ENCODE measurements at places on chromosomes 2 and 18.

- no peak for DNase-seq
Measured at GRCh38 chr2:15539999-15540398, 21.1 kb downstream of the NBAS start.

DNA sequence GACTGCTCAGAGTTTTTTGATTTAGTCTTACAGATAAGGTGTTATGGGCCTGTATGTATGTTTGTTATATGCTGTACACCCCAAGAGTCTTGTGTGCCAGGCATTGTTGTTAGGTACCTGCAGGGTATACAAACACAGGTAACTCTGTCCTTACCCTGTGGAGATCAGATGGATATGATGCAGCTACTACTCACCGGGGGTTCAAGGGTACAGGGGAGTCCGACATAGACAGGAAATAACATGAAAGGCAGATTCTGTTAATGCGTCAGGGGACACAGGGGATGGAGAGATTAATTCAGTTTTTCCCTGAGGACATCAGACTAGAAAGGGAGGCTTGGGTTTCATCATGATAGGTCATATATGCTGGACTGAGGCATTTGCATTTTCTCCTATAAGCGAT lies 31.3 kb downstream of the TRAK2 start:
- no peak for DNase-seq

GRCh38 chr2:72917138-72917876 lies at the start of gene EMX1:
EMX1 (plus strand) TSS chr2:72917519; CDS start chr2:72917853, 334 bp downstream.
- no peak for DNase-seq

GRCh38 chr2:188235364-188235763 lies 56.3 kb upstream of the GULP1 start:
- DNase-seq: no peak

DNA sequence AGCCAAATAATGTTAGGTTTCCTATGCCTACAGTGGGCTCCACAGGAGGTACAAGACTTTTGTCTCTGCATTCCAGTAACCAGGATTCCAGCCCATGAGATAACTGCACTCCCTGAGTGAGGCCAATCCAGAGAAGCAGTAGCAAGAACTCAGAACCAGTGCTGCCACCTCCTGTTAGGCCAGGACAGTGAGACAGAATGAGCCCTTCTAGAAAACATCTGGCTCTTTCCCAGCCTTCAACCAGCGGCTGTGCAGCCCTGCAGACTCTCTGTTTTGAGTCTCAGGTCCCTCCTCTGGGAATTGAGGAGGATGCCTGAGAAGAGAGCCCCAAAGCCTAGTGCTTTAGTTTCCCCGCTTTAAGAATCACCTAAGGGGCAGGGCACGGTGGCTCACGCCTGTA lies 44.2 kb downstream of the ARID5A start:
- no peak for DNase-seq

DNA sequence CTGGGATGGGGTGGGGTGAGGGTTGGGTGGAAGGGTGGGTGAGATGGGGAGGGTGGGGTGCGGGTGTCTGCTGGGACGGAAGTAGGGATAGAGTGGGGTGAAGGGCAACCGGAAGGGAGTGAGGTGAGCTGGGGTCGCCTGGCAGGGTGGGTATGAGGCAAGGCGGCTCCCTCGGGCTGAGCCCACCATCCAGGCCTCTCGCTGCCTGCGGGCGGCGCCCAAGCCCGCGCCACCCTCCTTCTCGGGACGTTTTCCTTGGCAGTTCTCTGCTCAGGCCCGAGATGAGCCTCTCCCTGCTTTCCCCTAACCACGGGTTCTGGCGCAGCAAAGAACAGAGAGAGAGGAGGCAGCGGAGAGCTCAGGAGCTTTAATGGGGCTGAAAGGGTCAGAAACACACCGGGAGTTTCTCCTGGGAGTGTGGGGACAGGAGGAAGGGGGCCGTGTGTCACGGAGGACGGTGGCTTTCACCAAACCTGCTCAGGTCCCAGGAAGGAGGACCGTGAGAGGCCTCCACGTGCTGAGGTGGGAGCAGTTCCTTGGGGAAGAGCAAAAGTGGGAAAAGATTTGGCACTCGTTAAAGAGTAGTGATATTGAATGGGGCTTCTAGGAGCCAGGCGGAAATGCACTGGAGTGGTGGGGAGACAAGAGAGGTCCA lies 4.1 kb downstream of the FEV start:
- DNase-seq: no peak

GRCh38 chr18:80167931-80168330 lies 58.9 kb downstream of the ADNP2 start:
- no peak for DNase-seq

DNA sequence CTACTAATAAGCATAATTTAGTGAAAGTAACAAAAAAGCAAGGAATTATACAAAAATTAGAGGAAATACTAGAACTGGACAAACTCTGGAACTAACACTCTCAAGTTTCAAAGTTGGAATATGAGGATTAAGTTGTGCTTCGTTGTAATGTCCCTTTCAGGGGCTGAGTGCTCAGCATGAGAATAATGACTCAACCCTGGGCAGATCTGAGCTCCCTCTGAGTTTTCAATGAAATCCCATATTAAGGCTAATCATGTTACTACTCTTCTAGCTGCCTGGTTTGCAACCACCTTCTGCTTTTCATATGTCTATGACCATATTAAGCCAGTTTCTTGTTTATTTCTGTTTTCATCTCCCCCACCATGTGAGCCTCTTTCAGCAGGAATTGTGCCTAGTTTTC lies 274.9 kb upstream of the LRRTM4 start:
- DNase-seq: no peak

DNA sequence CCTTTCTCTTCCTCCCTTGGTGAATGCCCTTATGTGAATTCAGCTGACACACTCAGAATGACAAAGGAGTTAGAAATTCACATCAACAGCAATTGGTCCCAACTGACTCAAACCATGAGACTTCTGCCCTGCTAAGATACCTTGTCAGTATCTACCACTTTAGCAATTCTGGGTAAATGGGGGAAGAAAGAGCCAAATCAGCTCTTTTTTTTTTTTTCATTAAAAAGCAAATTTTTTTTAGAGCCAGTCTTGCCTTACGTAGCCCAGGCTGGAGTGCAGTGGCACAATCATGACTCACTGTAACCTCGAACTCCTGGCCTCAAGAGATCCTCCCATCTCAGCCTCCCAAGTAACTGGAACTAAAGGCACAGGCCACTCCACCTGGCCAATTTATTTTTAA lies 1.7 kb upstream of the PPP4R1 start:
- no peak for DNase-seq

- DNase-seq: no peak
Measured at GRCh38 chr2:75432761-75433361, 127.9 kb downstream of the EVA1A start.

- peak; percentile 79 for DNase-seq
Measured at GRCh38 chr2:234544659-234545611, 48.1 kb upstream of the ARL4C start.

GRCh38 chr2:215605214-215605613 lies 169.3 kb upstream of the FN1 start:
- DNase-seq: no peak

DNA sequence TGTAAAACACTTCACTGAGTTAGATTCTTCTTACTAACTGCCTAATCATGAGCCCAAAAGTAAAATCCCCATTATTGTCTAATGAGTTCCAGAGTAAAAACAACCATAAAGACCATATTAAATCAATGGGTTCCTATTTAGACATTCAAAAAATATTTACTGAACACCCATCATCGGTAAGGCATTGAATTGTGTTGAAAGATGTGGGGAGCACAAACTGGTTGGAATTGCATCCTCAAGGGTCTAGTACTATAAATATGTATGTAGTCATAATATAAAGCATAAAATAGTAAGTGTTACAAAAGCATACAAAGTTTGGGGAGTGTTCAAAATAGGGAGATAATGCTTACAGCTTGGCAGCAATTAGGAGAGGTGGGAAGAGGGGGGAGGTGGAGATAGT lies 3.0 kb upstream of the MARCHF4 start:
- DNase-seq: no peak

GRCh38 chr2:45882707-45883602 lies 231.5 kb downstream of the PRKCE start:
- no peak for DNase-seq

DNA sequence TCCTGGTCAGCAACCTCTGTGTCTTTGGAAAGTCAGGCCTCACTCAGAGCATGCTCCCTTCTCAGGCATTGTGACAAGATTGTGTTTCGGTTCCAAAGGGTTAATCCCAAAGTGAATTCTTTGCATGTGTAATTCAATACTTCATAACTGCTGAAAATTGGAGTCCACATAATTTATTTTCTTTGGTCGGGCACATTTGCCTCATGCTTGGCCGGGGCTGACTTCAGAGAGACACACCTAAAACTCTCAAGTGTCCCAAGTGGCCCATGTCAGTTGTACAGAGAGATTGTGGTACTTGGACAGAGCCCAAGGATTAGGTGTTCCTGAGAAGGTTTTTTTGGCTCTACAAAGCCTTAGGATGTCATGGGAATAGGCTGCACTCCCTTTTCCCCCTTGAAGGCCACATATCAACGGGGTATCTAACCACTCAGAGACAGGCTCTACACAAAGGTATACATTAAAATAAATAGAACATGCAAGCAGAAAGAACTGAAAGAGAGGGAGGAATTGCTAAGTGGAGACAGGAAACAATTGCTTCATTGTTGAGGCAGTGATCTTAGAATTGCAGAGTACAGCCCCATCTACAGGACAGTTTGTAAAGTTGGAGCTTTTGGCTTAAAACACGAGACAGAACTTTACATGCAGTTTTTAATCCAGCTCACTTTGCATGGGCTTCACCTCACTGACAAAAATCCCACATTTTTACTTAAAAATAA lies 1232.3 kb upstream of the ZEB2 start:
- no peak for DNase-seq

DNA sequence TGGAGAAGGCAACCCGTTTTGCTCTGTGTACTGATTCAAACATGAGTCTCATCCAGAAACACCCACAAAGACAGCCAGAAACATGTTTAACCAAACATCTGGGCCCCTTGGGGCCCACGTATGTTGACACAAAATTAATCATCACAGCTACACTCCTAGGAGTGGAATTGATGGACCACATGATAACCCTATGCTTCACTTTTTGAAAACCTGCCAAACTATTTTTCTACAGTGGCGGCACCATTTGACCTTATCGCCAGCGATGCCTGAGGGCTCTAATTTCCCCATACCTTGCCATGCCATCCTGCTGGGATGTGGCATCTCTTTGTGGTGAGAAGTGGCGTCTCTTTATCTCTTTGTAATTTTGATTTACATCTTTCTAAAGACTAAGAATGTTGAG lies 38.5 kb downstream of the PSMG2 start:
- no peak for DNase-seq

- DNase-seq: no peak
Measured at GRCh38 chr18:23837591-23837990, 148.3 kb downstream of the LAMA3 start.

- DNase-seq: no peak
Measured at GRCh38 chr18:22822841-22823508, 110.2 kb upstream of the RBBP8 start.

DNA sequence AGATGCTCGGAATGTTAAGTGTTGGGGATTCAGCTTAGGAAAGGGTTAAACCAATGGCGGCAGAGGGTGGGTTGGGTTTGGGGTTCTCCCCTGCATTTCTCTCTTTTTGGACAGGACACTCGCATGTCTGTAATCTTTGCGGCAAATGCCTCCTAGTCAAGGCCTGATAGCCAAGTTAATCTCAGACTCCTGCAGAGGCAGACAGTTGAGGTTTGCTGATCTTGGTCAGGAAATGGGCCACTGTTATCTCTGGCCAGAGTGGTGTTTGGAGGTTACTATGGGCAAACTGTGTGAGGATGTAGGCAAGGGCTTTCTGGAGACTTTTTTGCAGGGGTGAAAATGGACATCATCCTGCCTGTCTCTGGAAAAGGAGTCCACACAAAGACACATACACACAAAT lies 188.8 kb downstream of the SETBP1 start:
- DNase-seq: no peak

GRCh38 chr2:219595256-219595655 lies 2.4 kb upstream of the STK11IP start:
- no peak for DNase-seq

GRCh38 chr2:115412501-115412900 lies 970.1 kb downstream of the DPP10 start:
- no peak for DNase-seq

DNA sequence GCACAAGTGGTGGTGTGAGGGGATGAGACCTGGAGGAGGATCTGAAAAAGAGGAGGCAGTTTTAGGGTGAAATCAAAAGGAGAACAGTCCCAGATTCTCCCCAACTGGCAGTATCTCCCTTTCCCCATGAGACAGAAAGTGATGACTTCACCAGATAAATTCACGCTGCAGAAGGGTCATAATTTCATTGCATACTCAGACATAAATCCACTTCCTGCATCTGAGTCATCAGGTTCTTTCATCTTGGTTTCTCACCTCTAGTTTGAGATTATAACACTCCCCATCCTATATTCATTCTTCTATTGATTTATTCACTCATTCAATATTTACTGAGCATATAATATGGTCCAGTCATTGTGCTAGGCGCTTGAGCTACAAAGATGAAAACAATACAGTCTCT lies 64.7 kb downstream of the CCDC148 start:
- no peak for DNase-seq

DNA sequence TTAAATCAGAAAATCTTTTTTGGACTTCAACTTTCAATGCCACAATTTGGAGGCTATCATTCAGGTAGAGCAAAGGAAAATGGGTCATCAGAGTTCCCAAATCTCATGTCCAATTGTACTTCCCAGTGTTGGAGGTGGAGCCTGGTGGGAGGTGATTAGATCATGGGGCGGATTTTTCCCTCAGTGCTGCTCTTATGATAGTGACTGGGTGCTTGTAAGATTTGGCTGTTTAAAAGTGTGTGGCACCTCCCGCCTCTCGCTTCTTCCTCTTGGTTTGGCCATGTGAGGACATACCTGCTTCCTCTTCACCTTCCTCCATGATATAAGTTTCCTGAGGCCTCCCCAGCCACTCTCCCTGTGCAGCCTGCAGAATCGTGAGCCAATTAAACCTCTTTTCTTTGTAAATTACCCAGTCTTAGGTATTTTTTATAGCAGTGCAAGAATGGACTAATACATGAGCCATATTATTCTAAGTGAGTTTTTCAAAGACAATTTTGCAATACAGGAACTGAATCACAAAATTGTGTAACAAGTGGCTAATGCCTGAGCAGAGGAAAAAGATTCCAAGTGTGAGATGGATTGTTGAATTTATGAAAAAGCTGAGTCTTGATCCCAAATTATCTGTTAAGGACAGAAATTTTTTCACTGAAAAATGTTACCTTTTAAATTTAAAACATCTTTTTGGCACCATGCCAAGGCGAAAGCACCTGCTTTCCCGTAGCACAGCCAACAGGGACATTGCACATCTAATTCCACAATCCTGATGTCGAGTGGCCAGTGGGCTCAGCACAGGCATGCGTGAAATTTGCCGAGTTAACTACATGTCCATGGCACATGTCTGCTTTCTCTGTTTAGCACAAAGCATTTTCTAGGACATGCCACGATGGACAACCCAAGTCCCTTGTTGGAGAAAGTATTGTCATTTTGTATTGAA lies 150.9 kb downstream of the COL6A3 start:
- no peak for DNase-seq

- DNase-seq: no peak
Measured at GRCh38 chr18:48184118-48184517, 225.1 kb downstream of the ZBTB7C start.

- DNase-seq: no peak
Measured at GRCh38 chr18:36307513-36307912, 10.0 kb downstream of the FHOD3 start.

- DNase-seq: no peak
Measured at GRCh38 chr2:118990757-118991545, 49.0 kb downstream of the MARCO start.
